ENCODE measurements at places on chromosomes 6 and 20.
A peak's percentile ranks its signal among the peaks of the same experiment; 100 is the strongest.

- DNase-seq: no peak
Observed at GRCh38 chr20:52268184-52268749, 76.7 kb upstream of the ZFP64 start.

- no peak for DNase-seq
Observed at GRCh38 chr6:1242021-1242420, 69.9 kb upstream of the FOXQ1 start.

- peak; percentile 6 for DNase-seq
Observed at GRCh38 chr6:144305985-144306384, 20.9 kb downstream of the UTRN start.

- no peak for DNase-seq
Observed at GRCh38 chr20:56187534-56188165, 60.9 kb upstream of the MC3R start.

DNA sequence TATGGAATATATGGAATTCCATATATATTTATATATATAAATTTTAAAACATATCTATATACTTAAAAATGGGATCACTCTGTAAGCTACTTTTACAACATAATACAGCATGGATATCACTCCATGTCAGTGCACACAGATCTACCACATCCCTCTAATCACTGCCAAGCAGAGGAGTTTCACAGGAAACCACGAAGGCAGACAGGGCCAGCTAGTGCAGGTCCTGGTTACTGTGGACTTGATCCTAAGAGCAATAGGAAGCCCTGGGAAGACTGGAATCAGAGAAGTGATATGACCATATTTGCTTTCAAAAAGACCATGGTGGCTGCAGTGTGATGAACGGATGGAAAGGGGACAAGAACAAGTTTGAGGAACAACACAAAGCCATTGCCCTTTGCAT, 40.0 kb upstream of the NRN1 start:
- DNase-seq: no peak
